ENCODE measurements at places on chromosomes 12 and 14.

GRCh38 chr12:66008985-66009384 lies 121.6 kb downstream of the LLPH start:
- DNase-seq = no peak

DNA sequence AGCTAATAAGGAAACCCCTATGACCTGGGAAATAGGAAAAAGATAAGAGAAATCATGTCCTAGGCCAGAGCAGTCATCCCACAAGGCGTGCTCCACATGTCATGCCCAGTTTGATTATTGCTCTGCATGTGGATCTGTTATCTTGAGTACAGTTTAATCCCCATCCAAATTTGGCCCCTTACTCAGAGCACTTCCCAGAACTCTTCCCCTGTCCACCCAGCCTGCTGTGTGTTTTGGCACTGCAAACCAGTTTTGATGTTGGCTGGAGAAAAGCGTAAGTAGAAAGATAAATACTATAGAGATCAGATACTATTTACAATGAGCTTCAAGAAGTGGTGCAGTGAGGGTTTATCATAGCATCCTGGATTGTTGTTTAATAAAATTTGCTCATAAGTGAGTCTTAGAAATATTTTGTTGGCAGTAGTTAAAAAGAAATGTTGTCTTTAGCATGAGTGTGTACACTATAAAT lies 83.8 kb downstream of the PTPRB start:
- DNase-seq = no peak

GRCh38 chr12:6093764-6094163 lies 30.7 kb downstream of the VWF start:
- DNase-seq = no peak

DNA sequence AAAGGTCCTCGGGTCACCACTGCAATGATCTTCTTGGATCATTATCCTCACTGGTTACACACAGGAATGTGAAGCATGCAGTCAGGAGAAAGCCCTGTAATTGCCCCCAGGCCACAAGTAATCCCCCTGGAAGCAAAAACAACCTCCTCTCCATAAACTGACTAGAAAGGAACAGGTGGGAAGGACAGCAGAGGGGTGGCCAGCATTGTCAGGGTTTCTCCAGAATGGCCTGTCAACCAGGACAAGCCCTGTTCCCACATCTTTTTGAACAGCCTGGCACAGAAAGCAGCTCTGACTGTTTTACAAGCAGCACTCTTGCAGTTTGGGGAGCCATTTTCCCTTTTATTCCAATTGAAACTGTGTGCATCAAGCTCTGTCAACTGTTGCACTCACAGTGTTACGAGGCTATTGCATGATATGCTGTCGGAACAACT lies 36.1 kb downstream of the TMCC3 start:
- no peak for DNase-seq

DNA sequence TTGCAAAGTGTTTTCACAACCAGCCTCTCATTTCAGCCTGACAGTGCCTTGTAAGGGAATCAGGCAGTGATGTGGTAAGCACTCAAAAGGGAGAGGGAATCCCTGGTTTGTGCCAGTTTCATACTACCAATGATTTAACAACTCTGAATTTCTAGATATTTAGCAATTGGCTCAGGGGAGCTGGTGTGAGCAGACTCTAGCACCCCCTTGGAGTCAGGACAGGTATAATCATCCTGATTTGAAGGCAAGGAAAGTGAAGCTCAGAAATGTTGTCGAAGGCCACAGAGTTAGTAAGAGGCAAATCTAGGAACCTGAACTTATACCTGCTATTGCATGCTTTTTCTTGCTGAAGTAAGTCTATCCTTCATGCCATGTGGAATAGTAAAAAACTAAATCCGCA lies 63.1 kb upstream of the DACT1 start:
- DNase-seq = no peak

- DNase-seq = no peak
Observed at GRCh38 chr12:78095623-78096022, 264.9 kb downstream of the NAV3 start.

- no peak for DNase-seq
Observed at GRCh38 chr14:43539210-43539609, 967.9 kb downstream of the FSCB start.

GRCh38 chr14:51929166-51929565 lies 60.2 kb upstream of the RTRAF start:
- DNase-seq = no peak

- no peak for DNase-seq
Observed at GRCh38 chr14:60171690-60172089, 6.5 kb upstream of the DHRS7 start.

DNA sequence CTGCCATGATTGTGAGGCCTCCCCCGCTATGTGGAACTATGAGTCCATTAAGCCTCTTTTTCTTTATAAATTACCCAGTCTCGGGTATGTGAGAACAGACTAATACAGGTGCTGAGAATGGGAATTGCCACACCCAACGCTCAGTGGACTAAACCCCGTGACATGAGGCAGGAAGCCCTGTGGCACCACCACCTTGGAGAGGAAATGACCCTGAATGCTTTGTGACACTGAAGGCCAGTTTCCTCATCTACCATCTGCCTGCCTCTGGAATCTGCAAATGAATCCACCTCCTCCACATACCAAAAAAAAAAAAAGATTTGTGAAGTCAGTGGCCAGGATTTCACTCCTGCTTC lies 41.6 kb downstream of the NT5DC3 start:
- DNase-seq = no peak

- no peak for DNase-seq
Observed at GRCh38 chr14:22561661-22562579, 27.1 kb downstream of the DAD1 start.

GRCh38 chr12:132460571-132460970 lies 29.4 kb upstream of the FBRSL1 start:
- DNase-seq = no peak

GRCh38 chr12:4268329-4269181 lies 5.0 kb upstream of the CCND2 start:
- no peak for DNase-seq

GRCh38 chr12:94531196-94531720 lies 71.6 kb upstream of the CEP83 start:
- DNase-seq = no peak
